ENCODE measurements at places on chromosomes 3 and 15.

- H3K36me3 ChIP-seq = no peaks in the 10 kb centered on the region
- no peaks in the 10 kb centered on the region for H3K27me3 ChIP-seq
- no peaks in the 10 kb centered on the region for H3K4me1 ChIP-seq
- DNase-seq = no peak
- H3K4me3 ChIP-seq = no peak overlapping the region
These were observed 155.9 kb upstream of the LPP start for GRCh38 chr3:187997946-187998561.

GRCh38 chr3:169269005-169269404 lies 394.5 kb downstream of the MECOM start:
- DNase-seq = no peak
- H3K4me3 ChIP-seq = no peak overlapping the region
- no peaks in the 10 kb centered on the region for H3K4me1 ChIP-seq
- H3K36me3 ChIP-seq = no peaks in the 10 kb centered on the region

GRCh38 chr3:139118835-139119234 lies 74.1 kb upstream of the PRR23C start:
- H3K36me3 ChIP-seq = no peaks in the 10 kb centered on the region
- no peak for DNase-seq
- peaks cover 7% of the 10 kb centered on the region for H3K4me1 ChIP-seq
- H3K27me3 ChIP-seq = no peaks in the 10 kb centered on the region
- no peak overlapping the region for H3K4me3 ChIP-seq
- no peak overlapping the region for H3K27ac ChIP-seq

DNA sequence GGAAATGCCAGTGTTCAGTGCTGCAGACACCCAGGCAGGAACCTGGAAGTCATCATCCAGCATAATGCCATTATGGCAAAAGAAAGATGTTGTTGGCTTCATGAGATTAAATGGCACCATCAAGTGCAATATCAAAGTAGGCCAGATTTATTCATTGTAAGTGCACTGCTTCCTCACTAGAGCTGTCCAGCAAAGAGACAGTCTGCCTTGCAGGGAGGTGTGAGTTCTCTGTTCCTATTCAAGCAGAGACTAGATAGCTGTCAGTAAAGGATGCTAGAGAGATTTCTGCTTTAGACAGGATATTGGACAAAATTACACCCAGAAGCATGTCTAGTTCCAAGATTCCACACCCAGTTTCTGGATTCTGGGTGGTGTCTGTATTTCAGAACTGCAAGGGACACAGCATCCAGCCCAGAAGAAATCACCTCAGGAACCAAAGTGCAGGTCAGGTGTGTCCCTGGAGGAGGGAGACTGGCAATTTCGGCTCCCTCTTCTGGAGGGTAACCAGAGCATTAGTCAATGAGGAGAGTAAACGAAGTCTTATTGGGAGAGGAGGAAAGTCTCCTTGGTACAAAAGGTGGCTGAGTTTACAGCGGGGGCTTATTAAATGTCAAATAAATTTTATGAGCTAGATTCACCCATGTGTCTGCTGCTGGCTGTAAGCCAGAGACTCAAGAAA lies 377.3 kb downstream of the EPHB1 start:
- no peaks in the 10 kb centered on the region for H3K4me1 ChIP-seq
- H3K27me3 ChIP-seq = no peaks in the 10 kb centered on the region
- H3K4me3 ChIP-seq = no peak overlapping the region
- no peak overlapping the region for H3K27ac ChIP-seq

GRCh38 chr15:79539401-79539800 lies 107.3 kb downstream of the MINAR1 start:
- no peaks in the 10 kb centered on the region for H3K4me1 ChIP-seq
- no peaks in the 10 kb centered on the region for H3K27me3 ChIP-seq

DNA sequence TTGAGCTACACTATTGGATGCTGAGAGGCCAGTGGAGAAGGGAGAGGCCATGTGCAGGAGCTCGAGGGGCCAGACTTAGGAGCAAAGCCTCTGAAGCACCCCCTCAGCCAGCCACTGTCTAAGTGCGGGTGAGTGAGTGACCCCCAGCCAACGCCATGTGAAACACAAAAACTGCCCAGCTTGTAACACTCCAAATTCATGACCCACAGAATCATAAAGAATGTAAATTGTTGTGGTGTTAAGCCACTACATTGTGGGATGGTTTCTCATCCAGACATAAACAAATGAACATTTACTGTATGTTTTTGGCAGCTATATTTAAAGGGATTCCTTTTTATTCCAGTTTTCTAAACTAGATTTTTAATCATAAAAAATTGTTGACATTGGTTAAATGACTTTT lies 27.2 kb upstream of the TMEM158 start:
- no peak overlapping the region for H3K4me3 ChIP-seq
- no peaks in the 10 kb centered on the region for H3K4me1 ChIP-seq
- no peaks in the 10 kb centered on the region for H3K36me3 ChIP-seq
- DNase-seq = no peak
- no peak overlapping the region for H3K27ac ChIP-seq
- no peaks in the 10 kb centered on the region for H3K27me3 ChIP-seq

GRCh38 chr3:174863488-174863887 lies 4.4 kb downstream of the NAALADL2 start:
- H3K27ac ChIP-seq = peak overlapping the region; percentile 58
- peak; percentile 93 for DNase-seq
- no peaks in the 10 kb centered on the region for H3K27me3 ChIP-seq
- no peak overlapping the region for H3K4me3 ChIP-seq

- H3K27me3 ChIP-seq = no peaks in the 10 kb centered on the region
- H3K4me1 ChIP-seq = peaks cover 3% of the 10 kb centered on the region
- DNase-seq = peak; percentile 14
- H3K27ac ChIP-seq = no peak overlapping the region
- H3K4me3 ChIP-seq = no peak overlapping the region
- H3K36me3 ChIP-seq = peaks cover 2% of the 10 kb centered on the region
These were observed 140.7 kb downstream of the TCF12 start for GRCh38 chr15:57059026-57059660.
